ENCODE measurements at places on chromosomes 7 and 10.

DNA sequence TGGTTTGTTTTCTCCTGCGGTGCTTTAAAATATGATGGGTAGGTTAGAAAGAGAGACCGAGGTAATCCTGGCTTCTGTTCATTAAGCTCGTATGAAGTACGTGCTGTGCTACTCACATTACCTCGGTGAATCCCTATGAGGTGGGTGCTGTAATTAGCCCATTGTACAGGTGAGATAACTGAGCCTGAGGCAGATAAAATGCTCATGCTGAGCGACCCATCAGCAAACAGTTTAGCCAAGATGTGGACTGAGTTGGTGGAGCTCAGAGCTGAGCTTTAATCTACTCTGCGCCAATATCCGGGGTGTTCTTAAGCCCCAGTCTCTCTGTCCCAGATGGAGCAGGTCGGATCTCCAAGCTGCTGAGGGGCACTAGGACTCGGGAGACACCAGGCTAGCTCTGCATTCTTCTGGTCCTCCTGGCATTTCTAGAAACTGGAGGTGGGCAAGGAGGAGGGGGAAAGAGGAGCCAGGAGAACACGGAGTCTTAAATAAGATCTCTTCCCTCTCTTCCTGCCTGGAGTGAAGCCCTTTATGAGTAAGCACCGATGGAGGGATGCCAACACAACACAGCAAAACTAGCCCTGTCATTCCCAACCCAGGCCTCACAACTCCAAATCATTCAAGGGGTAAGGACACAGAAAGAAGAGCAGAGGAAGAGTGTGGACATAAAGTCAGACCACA is 458.5 kb downstream of the KCNMA1 start:
- peaks cover 8% of the 10 kb centered on the region for H3K4me1 ChIP-seq
- H3K4me3 ChIP-seq, result no peak overlapping the region
- peak overlapping the region; percentile 28 for H3K27ac ChIP-seq
- no peaks in the 10 kb centered on the region for H3K36me3 ChIP-seq
- H3K27me3 ChIP-seq, result no peaks in the 10 kb centered on the region

DNA sequence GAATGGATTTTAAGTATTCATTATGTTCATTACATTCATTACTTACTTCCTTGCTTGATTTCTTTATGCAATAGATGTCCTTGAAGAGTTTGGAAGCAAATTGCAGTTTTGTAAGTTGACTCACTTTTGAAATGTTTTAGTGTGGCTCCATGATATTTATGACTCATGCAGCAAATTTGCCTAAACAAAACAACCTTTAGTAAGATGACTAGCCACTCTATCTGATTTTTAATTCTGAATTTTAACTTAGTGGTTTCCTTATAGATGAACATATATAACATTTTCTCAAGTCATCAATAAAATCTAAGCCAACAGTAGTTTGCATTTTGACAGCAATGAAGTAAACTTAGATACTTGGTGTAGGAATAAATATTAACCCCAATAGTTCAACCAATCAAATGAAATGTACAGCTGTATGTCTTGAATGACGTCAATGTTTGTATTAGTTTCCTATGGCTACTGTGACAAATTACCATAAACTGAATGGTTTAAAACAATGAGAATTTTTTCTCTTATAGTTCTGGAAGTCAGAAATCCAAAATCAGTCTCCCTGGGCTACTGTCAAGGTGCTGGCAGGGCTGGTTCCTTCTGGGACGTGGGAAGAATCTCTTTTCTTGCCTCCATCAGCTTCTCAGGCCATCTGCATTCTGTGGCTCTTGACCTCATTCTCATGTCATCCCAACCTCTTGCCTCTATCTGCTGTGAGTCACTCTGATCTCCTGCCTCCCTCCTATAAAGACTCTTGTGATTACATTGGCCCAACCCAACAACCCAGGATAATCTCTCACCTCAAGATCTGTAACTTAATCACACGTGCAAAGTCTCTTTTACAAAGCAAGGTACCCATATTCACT is 73.4 kb downstream of the AHR start:
- no peaks in the 10 kb centered on the region for H3K36me3 ChIP-seq
- H3K4me1 ChIP-seq, result peaks cover 30% of the 10 kb centered on the region
- DNase-seq, result no peak
- H3K27me3 ChIP-seq, result no peaks in the 10 kb centered on the region
- H3K4me3 ChIP-seq, result no peak overlapping the region

DNA sequence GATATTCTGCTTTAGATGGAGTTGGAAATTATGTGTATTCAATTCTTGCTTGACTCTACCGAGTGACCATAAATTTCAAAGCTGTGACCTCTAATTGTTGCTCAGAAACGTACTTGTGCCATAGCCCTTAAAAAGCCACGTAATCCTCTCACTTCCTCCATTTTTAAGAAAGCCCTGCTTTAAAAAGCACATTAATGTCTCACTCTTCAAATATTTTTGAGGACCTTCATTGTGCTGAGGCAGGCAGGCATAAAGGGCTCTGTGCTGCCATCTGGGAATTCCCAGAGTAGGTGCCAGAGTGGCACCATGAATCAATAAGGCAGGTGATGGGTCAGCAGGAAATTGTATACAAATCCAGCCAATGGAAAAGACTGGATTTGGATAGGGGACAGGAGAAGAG is 97.7 kb upstream of the FAM204A start:
- H3K27ac ChIP-seq, result no peak overlapping the region
- no peak overlapping the region for H3K4me3 ChIP-seq
- DNase-seq, result no peak
- no peaks in the 10 kb centered on the region for H3K36me3 ChIP-seq
- no peaks in the 10 kb centered on the region for H3K27me3 ChIP-seq

DNA sequence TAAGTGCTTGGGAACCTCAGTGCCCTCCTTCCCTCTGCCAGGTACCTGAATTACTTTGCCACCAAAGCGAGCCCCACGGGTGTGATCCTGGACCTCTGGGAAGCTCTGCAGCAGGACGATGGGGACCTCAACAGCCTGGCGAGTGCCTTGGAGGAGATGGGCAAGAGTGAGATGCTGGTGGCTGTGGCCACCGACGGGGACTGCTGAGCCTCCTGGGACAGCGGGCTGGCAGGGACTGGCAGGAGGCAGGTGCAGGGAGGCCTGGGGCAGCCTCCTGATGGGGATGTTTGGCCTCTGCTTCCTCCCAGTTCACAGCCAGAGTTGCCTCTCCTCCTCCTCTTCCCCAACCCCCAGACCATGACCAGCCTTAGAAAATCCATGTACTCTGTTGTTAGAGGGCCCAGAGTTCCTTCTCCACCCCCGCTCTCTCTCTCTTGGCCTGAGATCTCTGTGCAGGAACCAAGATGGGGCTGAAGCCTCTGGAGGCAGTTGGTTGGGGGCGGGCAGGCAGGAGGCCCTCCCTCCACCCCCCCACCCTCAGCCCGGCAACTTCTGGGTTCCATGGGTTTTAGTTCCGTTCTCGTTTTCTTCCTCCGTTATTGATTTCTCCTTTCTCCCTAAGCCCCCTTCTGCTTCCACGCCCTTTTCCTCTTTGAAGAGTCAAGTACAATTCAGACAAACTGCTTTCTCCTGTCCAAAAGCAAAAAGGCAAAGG is 19.8 kb upstream of the SLC29A3 start:
- peaks cover 14% of the 10 kb centered on the region for H3K36me3 ChIP-seq
- no peaks in the 10 kb centered on the region for H3K4me1 ChIP-seq
- H3K4me3 ChIP-seq, result no peak overlapping the region
- H3K27ac ChIP-seq, result no peak overlapping the region
- H3K27me3 ChIP-seq, result no peaks in the 10 kb centered on the region

- no peaks in the 10 kb centered on the region for H3K27me3 ChIP-seq
- H3K36me3 ChIP-seq, result no peaks in the 10 kb centered on the region
- no peak overlapping the region for H3K4me3 ChIP-seq
Measured at GRCh38 chr7:79436378-79436777, 17.1 kb downstream of the MAGI2 start.

GRCh38 chr7:110801502-110801901 is 289.4 kb upstream of the LRRN3 start:
- H3K4me1 ChIP-seq, result no peaks in the 10 kb centered on the region
- no peak overlapping the region for H3K4me3 ChIP-seq
- DNase-seq, result no peak

- DNase-seq, result no peak
- H3K4me1 ChIP-seq, result no peaks in the 10 kb centered on the region
- no peaks in the 10 kb centered on the region for H3K36me3 ChIP-seq
- no peak overlapping the region for H3K4me3 ChIP-seq
- no peaks in the 10 kb centered on the region for H3K27me3 ChIP-seq
Measured at GRCh38 chr10:126373147-126373546, 15.1 kb downstream of the ADAM12 start.

DNA sequence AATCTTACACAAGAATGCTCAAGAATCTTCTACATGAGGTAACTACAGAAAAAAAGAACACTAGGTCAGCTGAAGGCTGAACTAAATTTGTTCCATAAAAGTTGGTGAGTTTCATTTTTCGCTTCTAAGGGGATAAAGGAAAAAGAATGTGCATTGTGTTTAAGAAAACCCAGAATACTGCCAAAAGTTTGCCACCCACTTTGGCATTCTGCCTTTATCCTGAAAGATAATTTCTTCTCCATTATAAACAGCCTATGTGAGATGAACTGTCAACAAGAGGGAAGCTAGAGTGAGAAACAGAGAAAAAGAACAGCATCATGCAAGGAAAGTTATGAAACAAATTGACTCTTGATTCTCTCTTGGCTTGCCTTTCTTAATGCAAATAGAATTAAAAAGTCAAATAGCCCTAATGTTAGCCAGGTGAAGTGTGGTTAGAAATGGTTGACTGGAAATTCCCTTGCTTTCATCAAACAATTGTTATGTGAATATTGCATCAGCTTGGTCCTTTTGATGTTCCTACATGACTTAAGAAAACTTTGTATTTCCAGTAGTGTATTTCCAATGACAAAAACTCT is 25.8 kb downstream of the STEAP1 start:
- H3K27ac ChIP-seq, result no peak overlapping the region
- H3K27me3 ChIP-seq, result no peaks in the 10 kb centered on the region
- no peaks in the 10 kb centered on the region for H3K4me1 ChIP-seq
- H3K36me3 ChIP-seq, result no peaks in the 10 kb centered on the region
- H3K4me3 ChIP-seq, result no peak overlapping the region
- DNase-seq, result no peak

GRCh38 chr10:22479419-22479818 is 134.1 kb downstream of the SPAG6 start:
- peak; percentile 75 for DNase-seq
- H3K27ac ChIP-seq, result no peak overlapping the region
- H3K4me3 ChIP-seq, result no peak overlapping the region
- H3K4me1 ChIP-seq, result peaks cover 18% of the 10 kb centered on the region

DNA sequence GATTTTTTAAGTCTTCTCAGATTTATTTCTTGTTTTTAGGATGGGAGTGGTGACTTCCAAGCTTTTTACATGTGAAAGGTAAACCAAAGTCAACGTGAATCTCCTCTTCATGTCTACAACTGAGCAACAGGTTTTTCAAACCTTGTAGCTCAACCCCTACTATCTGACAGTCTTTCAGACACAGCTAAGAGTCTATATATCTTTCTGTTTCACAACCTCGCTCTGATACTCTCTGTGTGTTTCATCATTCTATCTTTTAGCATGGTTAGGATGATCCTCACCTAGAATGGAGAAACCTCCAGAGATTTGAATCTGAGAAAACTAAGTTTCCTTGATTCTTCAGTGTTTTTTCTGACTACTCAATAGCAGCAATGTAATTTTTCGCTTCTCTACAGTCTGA is 96.1 kb downstream of the EPDR1 start:
- no peak overlapping the region for H3K27ac ChIP-seq
- H3K36me3 ChIP-seq, result no peaks in the 10 kb centered on the region
- DNase-seq, result no peak

DNA sequence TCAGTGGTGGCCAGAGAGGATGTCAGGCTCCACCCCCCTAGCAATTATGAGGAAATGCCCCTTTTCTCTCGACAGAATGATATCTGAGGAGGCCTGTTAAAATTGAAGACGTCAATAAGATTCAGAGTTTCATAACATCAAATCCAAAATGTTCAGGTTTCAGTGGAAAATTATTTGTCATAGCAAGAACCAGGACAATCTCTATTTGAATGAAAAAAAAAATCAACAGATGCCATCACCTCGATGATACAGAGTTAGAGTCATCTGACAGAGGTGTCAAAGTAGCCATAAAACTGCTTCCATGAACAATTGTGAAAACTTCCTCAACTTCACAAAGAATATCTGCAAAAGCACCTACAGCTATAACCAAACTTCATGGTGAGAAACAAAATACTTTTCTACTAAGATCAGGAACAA is 7.7 kb downstream of the TMEM273 start:
- peaks cover 14% of the 10 kb centered on the region for H3K4me1 ChIP-seq
- no peak overlapping the region for H3K4me3 ChIP-seq
- H3K27ac ChIP-seq, result no peak overlapping the region
- no peaks in the 10 kb centered on the region for H3K27me3 ChIP-seq
- DNase-seq, result no peak

DNA sequence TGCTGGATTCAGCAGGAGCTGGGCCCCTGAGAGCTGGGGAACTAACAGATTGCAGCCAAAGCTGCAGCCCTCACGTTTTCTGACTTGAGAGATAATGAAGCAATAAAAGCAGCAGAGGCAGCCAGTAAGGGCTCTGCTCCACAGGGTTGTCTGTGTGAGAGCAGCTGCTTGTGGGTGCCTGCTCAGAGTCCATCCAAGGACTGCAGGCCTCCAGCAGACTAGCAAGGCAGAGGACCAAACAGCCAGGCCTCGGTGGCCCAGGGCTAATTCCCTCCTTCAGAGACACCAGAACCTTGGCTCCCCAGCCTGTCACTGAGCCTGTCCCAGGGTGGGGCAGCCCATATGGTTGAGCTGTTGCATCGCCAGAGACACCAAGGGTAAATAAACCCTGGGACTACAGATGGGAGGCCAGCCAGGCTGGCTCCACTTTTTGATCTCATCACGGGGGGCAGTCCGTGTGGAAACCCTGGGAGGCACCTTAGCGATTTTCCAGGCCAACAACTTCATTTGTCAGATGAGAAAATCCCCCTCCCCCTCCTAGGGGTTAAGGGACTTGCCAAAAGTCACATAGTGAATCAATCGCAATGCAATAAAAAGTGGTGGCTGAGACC is 229.2 kb downstream of the WDR11 start:
- no peak overlapping the region for H3K27ac ChIP-seq
- no peak for DNase-seq
- no peak overlapping the region for H3K4me3 ChIP-seq
- no peaks in the 10 kb centered on the region for H3K36me3 ChIP-seq
- H3K4me1 ChIP-seq, result peaks cover 18% of the 10 kb centered on the region

DNA sequence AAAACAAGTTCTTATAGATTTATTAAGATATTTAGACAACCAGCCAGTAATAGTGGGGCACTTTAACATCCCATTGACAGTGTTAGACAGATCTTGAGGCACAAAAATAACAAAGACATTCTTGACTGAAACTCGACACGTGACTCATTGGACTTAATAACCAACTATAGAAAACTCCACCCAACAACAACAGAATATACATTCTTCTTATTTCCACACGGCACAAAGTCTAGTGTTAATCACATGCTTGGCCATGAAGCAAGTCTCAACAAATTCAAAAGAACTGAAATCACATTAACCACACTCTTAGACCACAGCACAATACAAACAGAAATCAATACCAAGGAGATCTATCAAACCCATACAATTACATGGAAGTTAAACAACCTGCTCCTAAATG is 138.1 kb downstream of the ARL5B start:
- no peak overlapping the region for H3K27ac ChIP-seq
- H3K4me1 ChIP-seq, result no peaks in the 10 kb centered on the region
- no peak for DNase-seq
- no peaks in the 10 kb centered on the region for H3K27me3 ChIP-seq
- H3K36me3 ChIP-seq, result no peaks in the 10 kb centered on the region

- H3K36me3 ChIP-seq, result no peaks in the 10 kb centered on the region
- H3K4me3 ChIP-seq, result no peak overlapping the region
- no peak overlapping the region for H3K27ac ChIP-seq
- no peaks in the 10 kb centered on the region for H3K27me3 ChIP-seq
Measured at GRCh38 chr10:12787297-12787696, 214.2 kb downstream of the CCDC3 start.
